Activated CD8-positive, alpha-beta memory T cell treated with anti-CD3 and anti-CD28 coated beads, Interleukin-2, amount 50 U/mL, for 48 hours (primary cell): ENCODE measurements at places on chromosomes 3 and 15.

- peak; percentile 44 for DNase-seq
These were observed 101.7 kb downstream of the ETFA start for GRCh38 chr15:76209523-76209922.

DNA sequence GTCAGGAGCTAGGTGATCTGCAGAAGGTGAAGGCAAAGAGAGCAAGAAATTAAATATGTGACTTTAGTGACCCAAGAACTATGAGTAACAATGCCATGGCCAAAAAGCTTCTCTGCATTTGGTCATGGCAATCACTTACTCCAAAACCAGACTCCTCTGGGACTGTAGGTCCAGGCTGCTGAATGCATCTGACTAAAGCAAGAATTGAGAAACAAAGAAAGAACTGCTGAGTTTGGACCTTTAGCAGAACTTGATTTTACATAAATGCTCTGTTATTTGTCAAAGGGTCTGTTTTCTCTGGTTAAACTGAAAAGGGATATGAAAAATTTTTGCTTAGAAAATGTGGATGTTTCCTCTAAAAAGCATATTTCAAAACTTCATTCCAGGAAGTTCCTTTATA is 1102.2 kb downstream of the IGSF11 start:
- no peak for DNase-seq

DNA sequence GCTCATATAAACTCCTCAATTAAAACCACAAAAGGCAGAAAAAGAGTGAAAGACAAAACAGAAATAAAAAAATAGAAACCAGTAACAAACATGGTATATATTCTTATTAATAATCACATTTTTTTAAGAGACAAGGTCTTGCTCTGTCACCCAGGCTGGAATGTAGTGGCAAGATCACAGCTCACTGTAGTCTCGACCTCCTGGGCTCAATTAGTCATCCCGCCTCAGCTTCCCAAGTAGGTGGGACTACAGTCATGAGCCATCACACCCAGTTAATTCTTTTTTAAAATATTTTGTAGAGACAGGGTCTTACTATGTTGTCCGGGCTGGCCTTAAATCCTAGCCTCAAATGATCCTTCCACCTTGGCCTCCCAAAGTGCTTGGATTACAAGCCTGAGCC is 37.1 kb downstream of the FAM240A start:
- DNase-seq: no peak

- DNase-seq: no peak
These were observed 56.7 kb upstream of the MYRIP start for GRCh38 chr3:39752751-39753150.

DNA sequence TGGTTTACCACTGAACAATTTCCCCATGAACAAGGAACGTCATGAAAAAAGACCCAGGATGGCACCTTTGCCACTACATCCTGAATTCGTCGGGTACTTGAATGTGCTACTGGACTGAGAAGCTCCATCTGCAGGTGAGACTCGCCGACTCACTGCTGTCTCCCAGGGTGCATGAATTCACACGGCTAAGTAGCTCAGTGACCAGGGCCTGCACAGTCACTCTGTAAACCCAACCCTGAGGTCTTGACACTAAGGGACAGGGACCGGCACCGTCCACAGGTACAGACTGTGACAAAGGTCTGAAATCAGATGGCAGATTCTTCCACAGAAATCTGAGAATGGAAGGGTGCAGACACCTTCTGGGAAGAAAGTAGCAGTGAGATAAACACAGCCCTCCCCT is 187.4 kb downstream of the ADAMTS17 start:
- DNase-seq: no peak

- DNase-seq: no peak
These were observed 255.9 kb downstream of the NFKBIZ start for GRCh38 chr3:102105193-102105592.

DNA sequence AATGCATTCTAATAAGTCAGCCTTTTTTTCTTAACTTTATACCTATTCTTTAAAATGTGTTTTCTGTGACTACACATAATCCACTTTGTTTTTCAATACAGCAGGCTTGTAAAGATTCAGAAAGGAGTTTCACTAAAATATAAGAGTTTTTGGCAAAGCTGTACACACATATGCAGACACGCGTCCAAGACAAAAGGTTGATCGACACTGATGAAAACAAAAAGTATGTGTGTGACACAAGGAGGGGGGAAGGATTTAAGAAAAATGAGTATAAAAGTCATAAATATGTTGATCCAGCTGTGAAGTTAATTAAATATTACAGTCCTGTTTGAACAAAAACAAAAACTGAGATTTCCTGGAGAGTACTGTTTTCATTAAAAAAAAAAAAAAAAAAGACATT is 294.5 kb upstream of the RARB start:
- no peak for DNase-seq

GRCh38 chr3:23602971-23603370 is 202.8 kb upstream of the UBE2E1 start:
- DNase-seq: no peak
